ENCODE measurements at places on chromosomes 11 and 22. TPM values are rescaled to one million over a fixed set of nuclear protein-coding genes. Genes with fewer than 3 reads are reported as not detected.
A peak's percentile ranks its signal among the peaks of the same experiment; 100 is the strongest.

- no peak for DNase-seq
- no peak overlapping the region for H3K4me3 ChIP-seq
- H3K27ac ChIP-seq = peak overlapping the region; percentile 25
- H3K4me1 ChIP-seq = no peaks in the 10 kb centered on the region
- no peaks in the 10 kb centered on the region for H3K27me3 ChIP-seq
Measured at GRCh38 chr11:118343248-118343647, 743 bp upstream of the CD3D start.

- H3K4me1 ChIP-seq = no peaks in the 10 kb centered on the region
- no peak overlapping the region for H3K27ac ChIP-seq
- DNase-seq = no peak
Measured at GRCh38 chr11:8356721-8357504, 93.2 kb upstream of the LMO1 start.

DNA sequence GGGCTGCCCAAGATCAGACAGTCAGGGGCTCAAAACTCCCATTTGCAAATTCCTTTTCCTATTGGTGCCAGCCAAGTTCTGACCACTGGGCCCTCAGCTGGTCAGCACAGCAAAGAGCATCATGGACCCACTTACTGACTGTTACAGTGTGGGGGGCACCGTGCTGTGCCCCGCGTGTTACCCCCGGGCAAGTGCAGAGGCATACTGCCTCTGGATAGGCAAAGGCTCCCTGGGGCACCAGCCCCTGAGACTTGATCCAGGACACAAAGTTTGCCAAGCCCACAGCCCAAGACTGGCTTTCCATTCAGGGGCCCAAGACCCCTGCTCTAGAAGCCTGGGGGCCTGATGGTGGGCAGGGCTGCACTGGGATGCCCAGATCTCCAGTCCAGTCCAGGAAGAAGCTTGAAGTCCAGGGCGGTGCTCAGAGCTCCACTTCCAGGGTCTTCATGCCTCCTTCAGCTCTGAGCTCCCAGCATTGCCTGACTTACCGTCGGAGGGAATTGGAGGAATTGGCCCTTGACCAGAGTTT, 6.6 kb downstream of the LRRC32 start:
- H3K4me3 ChIP-seq = no peak overlapping the region
- no peaks in the 10 kb centered on the region for H3K36me3 ChIP-seq
- H3K27me3 ChIP-seq = no peaks in the 10 kb centered on the region

- no peak overlapping the region for H3K4me3 ChIP-seq
- no peaks in the 10 kb centered on the region for H3K36me3 ChIP-seq
- no peaks in the 10 kb centered on the region for H3K4me1 ChIP-seq
- H3K27me3 ChIP-seq = no peaks in the 10 kb centered on the region
- no peak for DNase-seq
- no peak overlapping the region for H3K27ac ChIP-seq
Measured at GRCh38 chr11:26244207-26244606, 87.7 kb upstream of the ANO3 start.

GRCh38 chr22:19442166-19442565, 5.3 kb downstream of the C22orf39 start:
- DNase-seq = no peak
- H3K4me3 ChIP-seq = no peak overlapping the region
- peaks cover 5% of the 10 kb centered on the region for H3K4me1 ChIP-seq
- H3K27me3 ChIP-seq = no peaks in the 10 kb centered on the region

DNA sequence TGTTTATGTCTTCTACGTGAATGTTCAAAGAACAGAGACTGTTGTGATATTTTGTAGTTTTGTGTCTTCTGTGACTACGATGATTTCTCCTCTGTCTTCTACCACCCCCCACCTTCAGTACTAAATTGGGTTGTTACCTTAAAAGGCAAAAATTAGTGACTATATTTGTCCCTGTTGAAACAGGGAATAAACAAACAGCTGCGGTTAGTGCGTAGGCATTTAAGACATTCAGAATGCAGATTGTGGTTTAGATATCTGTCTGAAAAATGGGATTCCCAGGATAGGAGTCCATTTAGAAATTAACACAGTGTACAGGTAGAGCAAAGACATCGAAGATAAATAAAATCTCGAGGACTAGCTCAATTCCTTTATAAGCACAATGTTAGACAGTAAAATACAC, 15.6 kb upstream of the ARHGAP42 start:
- H3K4me3 ChIP-seq = no peak overlapping the region
- no peaks in the 10 kb centered on the region for H3K36me3 ChIP-seq

- no peaks in the 10 kb centered on the region for H3K4me1 ChIP-seq
- H3K27me3 ChIP-seq = no peaks in the 10 kb centered on the region
- H3K36me3 ChIP-seq = no peaks in the 10 kb centered on the region
- H3K4me3 ChIP-seq = no peak overlapping the region
- DNase-seq = no peak
Measured at GRCh38 chr11:78535920-78536319, 38.7 kb downstream of the NARS2 start.

GRCh38 chr11:1337647-1338007, 28.2 kb upstream of the TOLLIP start:
- no peaks in the 10 kb centered on the region for H3K27me3 ChIP-seq
- no peak overlapping the region for H3K4me3 ChIP-seq
- no peaks in the 10 kb centered on the region for H3K36me3 ChIP-seq

DNA sequence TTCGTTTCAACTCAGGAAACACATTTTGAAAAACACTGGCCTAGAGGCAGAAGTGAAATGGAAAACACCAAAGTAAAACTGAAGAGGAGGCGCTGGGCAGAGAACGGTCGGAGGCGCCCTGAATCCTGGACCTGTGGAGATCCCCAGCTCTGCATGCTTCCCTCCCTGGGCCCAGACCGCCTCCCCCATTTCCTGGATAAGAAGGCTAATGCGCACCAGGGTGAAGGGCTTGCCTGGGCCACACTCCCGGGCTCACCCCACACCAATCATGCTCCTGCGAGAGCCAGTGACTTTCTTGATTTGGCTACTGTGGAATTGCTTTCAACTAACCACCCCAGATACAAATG, 167.1 kb downstream of the CRYBB2 start:
- H3K4me3 ChIP-seq = no peak overlapping the region
- no peak overlapping the region for H3K27ac ChIP-seq
- no peak for DNase-seq
- no peaks in the 10 kb centered on the region for H3K27me3 ChIP-seq
- H3K36me3 ChIP-seq = no peaks in the 10 kb centered on the region
- H3K4me1 ChIP-seq = no peaks in the 10 kb centered on the region

GRCh38 chr11:96543177-96543576, 153.4 kb downstream of the JRKL start:
- H3K36me3 ChIP-seq = no peaks in the 10 kb centered on the region
- H3K27ac ChIP-seq = no peak overlapping the region
- no peaks in the 10 kb centered on the region for H3K4me1 ChIP-seq
- no peaks in the 10 kb centered on the region for H3K27me3 ChIP-seq

DNA sequence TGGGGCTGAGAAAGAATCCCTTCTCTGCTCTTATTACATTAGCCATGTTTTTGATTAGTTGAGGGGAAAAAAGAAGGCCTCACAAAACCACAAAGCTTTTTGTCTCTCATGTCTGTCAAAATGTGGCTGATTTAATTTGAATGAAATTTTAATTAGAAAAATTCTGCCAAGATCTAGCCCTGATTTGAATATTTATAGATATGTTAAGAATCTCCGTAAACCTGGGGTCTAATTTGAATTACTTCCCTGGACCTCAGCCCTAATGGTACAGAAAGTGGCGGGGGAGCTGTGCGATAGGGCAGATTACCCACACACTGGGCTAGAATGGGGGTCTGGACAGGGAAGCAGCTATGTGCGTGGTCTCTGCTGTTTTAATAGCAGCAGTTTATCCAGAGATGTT, 141.3 kb upstream of the TTC12 start:
- no peak overlapping the region for H3K27ac ChIP-seq
- no peaks in the 10 kb centered on the region for H3K36me3 ChIP-seq
- no peaks in the 10 kb centered on the region for H3K27me3 ChIP-seq
- DNase-seq = no peak
- H3K4me1 ChIP-seq = no peaks in the 10 kb centered on the region
- H3K4me3 ChIP-seq = no peak overlapping the region

DNA sequence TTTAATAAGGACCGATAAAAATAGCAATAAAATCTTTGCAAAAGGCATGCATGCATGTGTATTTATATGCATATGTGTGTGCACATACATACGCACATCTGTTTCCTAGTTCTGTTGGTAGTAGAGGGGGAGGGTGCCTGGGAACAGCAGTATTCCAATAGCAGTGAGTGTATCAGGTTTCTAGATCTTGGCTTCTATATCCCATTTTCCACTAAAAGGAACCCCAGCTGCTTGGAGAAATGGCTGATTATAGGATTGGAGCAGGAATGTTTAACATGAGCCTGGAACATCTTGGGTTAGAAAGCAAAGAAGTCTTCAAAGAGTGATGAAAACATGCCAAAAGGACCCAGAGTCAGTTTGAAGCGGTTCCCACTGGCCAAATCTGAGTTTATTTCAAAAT, 21.0 kb downstream of the TNRC6B start:
- H3K4me3 ChIP-seq = no peak overlapping the region
- no peak for DNase-seq
- no peaks in the 10 kb centered on the region for H3K36me3 ChIP-seq
- H3K4me1 ChIP-seq = no peaks in the 10 kb centered on the region

DNA sequence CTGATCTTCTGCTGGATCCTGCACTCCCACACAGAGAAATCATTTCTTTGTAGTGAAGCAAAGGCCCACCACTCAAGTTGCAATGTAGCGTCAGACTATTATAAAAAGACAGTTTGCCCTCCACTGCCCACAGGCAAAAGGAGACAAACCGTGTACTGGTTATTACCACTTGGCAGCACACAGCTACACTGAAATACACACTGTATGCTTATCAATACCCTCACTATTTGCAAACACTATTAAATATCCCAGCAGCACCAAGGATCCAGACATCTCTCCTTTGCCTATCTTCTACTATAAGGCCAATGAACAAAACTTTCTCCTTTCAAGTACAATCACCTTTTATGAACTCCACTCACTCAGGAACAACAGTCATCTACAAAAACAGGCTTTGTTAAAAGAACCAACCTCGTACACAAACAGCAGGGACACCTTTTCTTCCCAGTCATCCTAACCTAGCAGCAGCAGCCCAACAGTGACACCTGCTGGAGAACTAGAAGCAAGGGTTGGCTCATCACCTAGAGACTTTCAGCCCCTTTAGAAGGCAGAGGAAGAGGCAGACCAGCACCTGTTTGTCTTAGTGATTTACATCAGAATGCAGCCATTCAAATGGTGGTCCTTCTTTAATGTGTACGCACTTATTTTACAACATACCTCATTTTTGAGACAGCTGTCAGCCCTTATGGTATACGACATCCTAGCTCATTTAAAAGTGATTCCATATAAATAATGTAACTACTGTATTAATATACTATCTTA, 56.1 kb downstream of the AMBRA1 start:
- peaks cover 3% of the 10 kb centered on the region for H3K4me1 ChIP-seq
- H3K4me3 ChIP-seq = no peak overlapping the region

DNA sequence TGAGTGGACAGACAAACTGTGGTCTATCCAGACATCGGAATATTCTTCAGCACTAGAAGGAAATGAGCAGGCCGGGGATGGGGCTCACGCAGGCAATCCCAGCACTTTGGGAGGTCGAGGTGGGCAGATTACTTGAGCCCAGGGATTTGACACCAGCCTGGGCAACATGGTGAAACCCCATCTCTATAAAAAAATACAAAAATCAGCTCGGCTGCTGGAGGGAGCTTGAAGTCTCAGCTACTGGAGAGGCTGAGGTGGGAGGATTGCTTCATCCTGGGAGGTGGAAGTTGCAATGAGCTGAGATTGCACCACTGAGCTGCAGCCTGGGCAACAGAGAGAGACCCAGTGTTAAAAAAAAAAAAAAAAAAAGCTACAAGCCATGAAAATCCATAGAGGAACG, 8.0 kb upstream of the CTSD start:
- no peaks in the 10 kb centered on the region for H3K27me3 ChIP-seq
- no peak for DNase-seq
- H3K27ac ChIP-seq = peak overlapping the region; percentile 7
- no peaks in the 10 kb centered on the region for H3K36me3 ChIP-seq
- H3K4me3 ChIP-seq = no peak overlapping the region
- no peaks in the 10 kb centered on the region for H3K4me1 ChIP-seq

CENPM gene
- 13.7 TPM for total RNA-seq

SCT gene
- total RNA-seq = 3.2 TPM

LDHAL6A gene
- not detected for total RNA-seq

CCDC88B gene
- 52.2 TPM for total RNA-seq

Measured in colonic mucosa (tissue), 4 donors.